RPMI7951 (cell line): ENCODE measurements at places on chromosomes 7 and 10.
A peak's percentile ranks its signal among the peaks of the same experiment; 100 is the strongest.

GRCh38 chr7:131959106-131959812, 402.8 kb upstream of the PODXL start:
- DNase-seq = peak; percentile 23

DNA sequence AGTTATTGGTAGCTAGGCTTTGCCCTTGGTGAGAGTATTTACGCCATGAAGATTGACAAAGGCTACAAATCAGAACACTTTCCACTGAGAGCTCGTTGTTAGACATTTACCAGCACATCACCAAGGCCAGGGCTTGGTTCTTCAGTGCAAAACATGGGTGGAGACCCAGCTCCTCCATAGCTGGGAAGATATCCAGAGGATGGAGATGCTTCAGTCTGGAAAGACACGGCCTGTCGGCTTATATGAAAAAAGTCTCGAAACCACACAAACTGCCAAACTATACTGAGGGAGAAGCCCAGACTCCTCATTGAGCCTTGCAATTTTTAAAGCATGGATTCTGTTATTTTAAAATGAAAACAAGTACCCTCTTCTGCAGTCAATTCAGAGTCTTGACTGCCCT, 83.4 kb upstream of the ANLN start:
- DNase-seq = no peak

DNA sequence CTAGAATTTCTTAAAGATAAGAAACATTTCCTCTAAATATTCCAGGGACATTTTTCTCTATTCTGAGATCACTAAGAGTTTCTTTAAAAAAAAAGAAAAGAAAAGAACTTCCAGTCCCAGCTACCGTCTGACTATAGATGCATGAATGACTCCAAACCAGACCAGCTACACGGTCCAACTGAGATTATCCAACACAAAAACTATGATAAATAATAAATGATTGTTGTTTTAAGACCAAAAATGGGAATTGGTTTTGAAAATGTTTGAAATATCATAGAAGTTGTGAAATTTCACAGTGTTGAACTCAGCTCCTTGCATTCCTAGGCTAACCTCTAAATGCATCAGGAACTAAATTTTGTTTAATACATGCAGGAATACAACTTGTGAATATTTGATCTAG, 1619.6 kb upstream of the LRRTM3 start:
- DNase-seq = no peak

DNA sequence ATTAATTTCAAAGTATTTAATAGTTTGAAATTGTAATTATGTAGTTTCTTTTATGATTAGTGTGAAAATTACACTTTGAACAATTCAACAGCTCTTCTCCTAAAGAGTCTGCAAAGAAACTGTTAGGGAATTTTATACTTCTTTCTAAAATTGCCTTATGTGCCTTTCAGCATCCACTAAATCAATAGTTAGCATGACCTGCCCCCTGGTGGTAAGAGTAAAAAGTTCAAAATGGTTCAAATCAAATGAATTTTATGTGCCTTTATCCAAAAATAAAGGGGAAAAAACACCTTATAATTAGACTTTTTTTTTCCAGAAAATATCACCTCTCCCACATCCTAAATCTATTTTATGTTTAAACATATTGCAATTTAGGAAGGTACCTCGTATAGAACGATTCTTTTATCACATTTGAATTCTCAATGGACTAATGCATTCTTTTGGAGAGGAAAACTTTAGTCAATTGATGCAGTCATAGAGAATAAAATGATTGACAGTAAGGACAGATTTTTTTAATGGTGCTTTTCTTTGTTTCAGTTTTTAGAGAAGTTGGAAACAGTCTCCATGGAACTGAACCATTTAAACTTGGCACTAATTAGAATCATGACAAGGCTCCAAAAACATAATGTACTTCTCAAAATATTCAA, 163.7 kb downstream of the SEMA3D start:
- DNase-seq = peak; percentile 34

GRCh38 chr7:138880881-138881578, 83.0 kb upstream of the ATP6V0A4 start:
- DNase-seq = no peak

- no peak for DNase-seq
Observed at GRCh38 chr10:63588436-63589167, 67.4 kb downstream of the REEP3 start.

DNA sequence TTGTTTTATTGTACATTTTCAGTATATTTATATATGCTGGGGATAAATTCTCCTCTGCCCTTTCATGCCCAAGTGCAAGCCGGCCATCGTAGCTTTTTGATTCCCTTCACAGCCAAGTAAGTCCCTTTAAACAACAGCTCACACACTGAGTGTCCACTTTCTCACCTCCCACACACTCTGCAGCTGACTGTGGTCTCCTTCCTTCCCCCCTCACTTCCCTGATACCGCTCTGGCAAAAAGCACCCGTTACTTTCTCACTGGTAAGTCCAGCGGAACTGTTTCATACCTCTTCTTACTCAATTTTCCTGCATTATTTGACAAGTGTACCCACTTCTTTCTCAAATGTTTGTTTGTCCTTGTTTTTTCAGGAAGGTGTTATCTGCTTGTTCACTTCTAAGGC, 35.2 kb downstream of the MGAM start:
- no peak for DNase-seq

GRCh38 chr7:70595755-70596597, 536.0 kb upstream of the GALNT17 start:
- DNase-seq = no peak

- no peak for DNase-seq
Observed at GRCh38 chr7:154345093-154345492, 292.9 kb downstream of the DPP6 start.

DNA sequence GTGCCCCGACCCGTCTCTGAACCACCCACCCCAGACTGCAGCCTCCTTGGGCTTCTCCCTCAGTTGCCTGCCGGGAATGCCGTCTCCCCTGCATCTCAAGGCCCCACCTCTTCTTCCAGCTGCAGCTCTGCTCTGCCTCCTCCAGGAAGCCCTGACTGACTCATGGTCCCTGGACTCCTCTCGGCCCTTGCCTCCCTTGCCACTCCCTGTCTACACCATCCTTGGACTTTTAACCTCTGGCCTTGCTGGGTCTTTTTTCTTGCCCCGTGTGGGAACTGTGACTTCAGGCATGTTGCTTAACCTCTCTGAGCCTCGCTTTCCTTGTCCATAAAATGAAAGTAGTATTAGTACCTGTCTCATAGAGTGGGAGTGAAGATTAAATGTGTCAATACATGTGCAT, 56.3 kb downstream of the C10orf105 start:
- DNase-seq = no peak

DNA sequence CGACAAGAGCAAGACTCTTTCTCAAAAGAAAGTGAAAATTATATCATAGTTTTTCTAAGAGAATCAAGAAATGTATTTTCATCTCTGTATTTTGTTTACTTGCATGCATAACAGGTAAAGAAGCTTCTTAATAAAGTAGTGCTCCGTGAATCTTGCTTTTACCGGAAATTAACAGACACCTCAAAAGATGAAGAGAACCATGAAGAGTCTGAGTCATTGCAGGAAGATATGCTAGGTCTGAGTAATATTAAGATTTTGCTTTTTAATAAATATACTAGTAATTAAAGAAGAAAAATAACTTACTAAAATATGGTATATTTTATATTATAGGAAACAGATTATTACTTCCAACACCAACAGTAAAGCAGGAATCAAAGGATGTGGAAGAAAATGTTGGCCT, 39.5 kb upstream of the STOX1 start:
- DNase-seq = no peak
